ENCODE measurements at places on chromosomes 4 and X. TPM values are rescaled to one million over a fixed set of nuclear protein-coding genes. Genes with fewer than 3 reads are reported as not detected.

- no peak for DNase-seq
Measured at GRCh38 chrX:133983256-133983973, 2.0 kb downstream of the GPC3 start.

DNA sequence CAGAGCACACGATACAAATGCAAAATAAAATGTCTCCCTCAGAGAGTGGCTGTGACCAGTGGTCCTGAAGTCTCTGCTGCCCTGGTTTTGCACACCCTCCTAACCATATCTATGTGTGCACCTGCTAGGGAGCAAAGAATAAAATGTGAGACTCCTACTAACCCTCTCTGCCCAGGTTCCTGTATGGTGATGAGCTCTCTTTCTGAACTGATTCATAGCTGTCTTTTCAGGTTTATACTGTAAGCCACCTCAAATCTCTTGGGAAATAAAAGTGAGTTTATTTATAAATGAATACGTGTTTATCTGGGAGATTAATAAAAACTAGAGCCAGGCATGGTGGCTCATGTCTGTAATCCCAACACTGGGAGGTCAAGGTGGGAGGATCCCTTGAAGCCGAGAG is 126.0 kb upstream of the RBPJ start:
- no peak for DNase-seq

Gene HTN3
- polyA plus RNA-seq: not detected

- no peak for DNase-seq
Measured at GRCh38 chrX:48864210-48864609, 28.8 kb upstream of the PCSK1N start.

Gene NKX6-1
- 0.08 TPM for polyA plus RNA-seq

DNA sequence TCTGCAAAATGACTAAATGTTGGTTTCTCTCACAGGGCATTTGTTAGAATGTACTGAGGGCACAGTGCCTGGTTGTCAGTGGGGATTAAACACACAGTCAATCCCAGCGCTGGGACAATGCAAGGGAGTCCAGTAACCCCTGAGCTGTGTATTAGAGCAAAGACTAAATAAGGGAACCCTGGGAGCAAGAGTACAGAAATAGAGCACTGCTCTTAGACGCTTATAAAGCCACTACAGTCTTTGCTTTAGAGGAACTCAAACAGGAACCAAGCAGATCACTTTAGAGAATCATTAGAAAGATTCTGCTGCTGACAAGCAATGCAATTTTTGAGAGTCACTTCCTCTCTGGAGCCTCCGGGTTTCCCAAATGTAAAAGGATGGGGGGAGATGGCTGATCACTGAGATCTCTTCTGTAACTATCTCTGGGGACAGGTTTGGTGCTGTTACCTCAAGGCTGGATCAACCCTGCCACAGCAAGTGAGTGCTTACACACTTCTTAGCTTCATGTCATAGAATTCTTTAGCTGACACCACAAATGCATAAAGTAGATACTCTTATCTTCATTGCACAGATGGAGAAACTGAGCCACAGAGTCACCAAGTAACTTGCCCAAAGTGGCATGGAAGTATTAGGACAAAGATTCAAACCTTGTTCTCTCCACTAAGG is 137.8 kb upstream of the CPEB2 start:
- no peak for DNase-seq

Gene ASB11
- polyA plus RNA-seq: not detected

GRCh38 chr4:131459430-131460101 is 1689.5 kb upstream of the PCDH10 start:
- DNase-seq: no peak

GRCh38 chr4:7650606-7651385 is 216.1 kb upstream of the PSAPL1 start:
- DNase-seq: no peak

- no peak for DNase-seq
Measured at GRCh38 chrX:69762340-69762739, 146.4 kb downstream of the EDA start.

DNA sequence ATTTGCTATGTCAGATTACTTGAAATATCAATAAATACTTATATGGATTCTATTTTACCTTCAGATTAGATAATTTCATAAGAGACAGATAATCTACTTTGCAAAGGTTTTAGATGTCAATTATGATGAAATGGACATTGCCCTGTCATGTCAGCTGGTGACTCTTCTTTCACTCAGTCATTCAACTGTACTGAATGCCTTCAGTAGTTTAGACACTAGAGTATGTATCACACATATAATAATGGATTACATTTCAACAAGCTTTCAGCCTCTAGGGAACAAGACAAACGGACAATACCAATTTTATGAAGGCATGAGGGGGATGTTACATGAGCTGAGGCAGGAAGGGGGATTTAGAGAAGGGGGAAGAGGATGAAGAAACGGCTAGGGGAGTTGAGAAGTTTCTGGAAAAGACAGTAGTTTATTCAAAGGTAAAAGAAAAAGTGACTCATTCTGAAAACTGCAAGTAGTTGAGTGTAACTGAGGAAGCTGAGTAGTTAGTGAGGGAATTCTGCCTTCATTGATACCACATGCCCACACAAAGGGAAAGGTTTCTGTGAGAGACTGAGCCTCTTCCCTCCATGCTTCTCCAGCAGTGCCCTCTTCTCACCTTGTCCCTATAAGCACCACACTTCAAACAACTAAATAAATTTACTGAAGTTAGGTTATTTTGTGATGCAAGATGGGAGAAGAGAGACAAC is 25.7 kb downstream of the SLC9B2 start:
- DNase-seq: no peak

- no peak for DNase-seq
Measured at GRCh38 chr4:5954056-5954760, 61.3 kb upstream of the CRMP1 start.

Gene RENBP
- polyA plus RNA-seq: 17.2 TPM
